ENCODE measurements at places on chromosomes 16 and 17.
A peak's percentile ranks its signal among the peaks of the same experiment; 100 is the strongest.

GRCh38 chr16:58419241-58419990 lies 27.1 kb downstream of the GINS3 start:
- no peak for DNase-seq

GRCh38 chr16:85249418-85250146 lies 137.3 kb upstream of the CIBAR2 start:
- DNase-seq = no peak

DNA sequence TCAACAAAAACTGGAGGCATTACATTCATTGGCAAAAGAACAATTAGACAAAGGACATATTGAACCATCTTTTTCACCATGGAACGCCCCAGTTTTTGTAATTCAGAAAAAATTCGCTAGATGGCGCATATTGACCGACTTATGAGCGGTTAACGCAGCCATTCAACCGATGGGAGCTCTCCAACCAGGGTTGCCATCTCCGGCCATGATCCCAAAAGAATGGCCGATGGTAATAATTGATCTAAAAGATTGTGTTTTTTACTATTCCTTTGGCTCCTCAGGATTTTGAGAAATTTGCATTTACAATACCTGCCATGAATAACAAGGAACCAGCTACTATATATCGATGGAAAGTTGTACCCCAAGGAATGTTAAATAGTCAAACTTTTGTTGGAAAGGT lies 21.4 kb downstream of the ALOX15B start:
- DNase-seq = peak; percentile 83

DNA sequence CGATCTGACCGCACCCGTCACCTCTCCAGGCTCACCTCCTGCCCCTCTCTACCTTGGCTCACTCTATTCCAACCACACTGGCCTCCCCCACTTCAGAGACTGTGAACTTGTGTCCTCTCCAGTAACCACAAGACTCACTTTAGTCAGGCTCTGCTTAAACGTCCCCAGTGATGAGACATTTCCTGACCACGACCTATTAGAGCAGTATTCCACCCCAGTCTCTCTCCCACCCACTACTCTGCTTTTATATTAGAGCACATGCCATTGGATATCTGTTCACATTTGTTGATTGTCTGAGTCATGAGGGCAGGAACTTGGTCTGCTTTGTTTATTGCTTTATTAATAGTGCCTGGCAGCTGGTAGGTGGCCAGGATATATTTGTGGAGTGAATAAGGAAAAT lies 20.1 kb downstream of the COX11 start:
- no peak for DNase-seq

- no peak for DNase-seq
These were observed 406.5 kb upstream of the CDH5 start for GRCh38 chr16:65959983-65960382.

- no peak for DNase-seq
These were observed 42.1 kb upstream of the CDH13 start for GRCh38 chr16:82584553-82585152.

DNA sequence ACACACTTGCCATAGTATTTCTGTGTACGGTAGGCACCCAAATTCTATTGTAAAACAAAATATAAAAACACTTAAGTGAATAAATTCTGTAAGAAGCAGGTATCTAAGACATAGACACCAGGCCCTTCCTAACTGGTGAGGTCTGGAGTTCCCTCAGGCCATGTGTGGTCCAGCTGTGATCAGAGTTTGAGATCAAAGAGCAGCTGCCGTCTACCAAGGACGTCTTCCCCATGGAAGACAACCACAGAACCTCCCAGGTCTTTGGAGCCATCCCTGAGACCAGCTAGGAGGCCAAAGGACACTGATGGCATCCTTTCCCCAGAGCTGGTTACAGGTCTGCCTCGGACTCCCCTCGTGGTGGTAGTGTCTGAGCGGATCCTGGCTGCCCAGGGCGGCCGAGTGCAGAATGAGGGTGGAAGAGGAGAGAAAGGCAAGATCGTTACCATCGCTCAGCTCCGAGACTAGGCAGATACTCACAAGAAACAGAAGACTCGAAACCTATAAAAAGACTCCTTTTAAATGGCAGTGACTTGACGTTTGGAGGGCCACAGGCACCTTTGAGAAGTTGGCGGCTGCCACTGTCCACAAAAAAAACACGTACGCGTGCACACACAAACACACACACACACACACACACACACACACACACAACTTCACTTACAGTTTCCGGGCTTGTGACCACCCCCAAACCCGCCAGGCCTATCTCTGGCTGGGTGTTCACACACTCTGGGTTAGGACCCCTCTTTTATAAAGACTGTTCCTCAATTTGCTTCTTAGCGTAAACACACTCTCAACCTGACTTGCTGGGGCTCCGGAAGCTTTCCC lies 7.5 kb downstream of the TIMP2 start:
- DNase-seq = no peak

DNA sequence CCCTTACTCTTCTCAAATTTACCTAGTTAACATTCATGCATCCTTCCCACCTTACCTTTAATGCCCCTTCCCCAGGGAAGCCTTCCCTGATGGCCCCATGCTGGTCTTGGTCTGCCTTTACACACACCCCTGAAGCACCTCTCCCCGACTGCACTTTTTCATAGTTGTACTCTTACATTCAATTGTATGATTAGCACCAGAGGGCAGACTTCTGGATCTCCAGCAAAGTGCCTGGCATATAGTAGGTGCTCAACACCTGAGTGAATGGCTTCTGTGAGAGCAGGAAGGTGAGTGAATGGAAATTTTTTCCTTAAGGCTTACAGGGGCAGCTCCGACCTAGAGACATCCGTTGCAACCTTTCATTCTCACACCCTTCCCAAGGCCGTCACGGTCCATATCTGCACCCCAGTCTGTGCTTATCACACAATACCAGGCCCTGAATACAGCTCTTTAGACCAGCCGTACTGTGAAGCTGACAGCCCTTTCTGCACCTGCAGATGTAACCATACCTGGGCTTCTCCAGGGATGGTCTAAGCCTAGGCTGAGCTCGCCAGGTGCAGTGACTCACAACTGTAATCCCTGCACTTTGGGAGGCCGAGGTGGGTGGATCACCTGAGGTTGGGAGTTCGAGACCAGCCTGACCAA lies 4.4 kb downstream of the PGAP3 start:
- no peak for DNase-seq

GRCh38 chr17:17484451-17484899 lies 7.7 kb downstream of the MED9 start:
- DNase-seq = no peak

DNA sequence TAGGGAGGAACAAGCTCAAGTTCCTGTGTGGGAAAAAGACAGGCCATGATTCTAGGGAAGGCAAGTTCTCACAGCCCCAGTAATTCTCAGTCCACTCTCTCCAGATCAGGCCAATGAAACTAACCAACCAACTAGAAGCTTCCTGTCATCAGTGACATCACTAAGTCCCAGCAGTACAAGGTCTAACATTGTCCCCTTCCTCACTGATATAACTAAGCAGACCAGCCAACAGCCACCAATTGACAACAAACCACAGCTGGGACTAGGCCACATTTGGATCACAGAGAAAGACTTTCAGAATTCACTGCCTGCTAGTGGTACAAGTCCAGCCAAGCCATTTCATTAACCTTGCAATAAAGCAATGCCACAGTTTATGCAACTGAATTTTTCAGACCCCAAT lies 94.0 kb downstream of the CACNG1 start:
- DNase-seq = no peak

GRCh38 chr16:15950161-15950854 lies 892 bp downstream of the ABCC1 start:
- peak; percentile 58 for DNase-seq
